ENCODE measurements at places on chromosomes 7 and 10. TPM values are rescaled to one million over a fixed set of nuclear protein-coding genes. Genes with fewer than 3 reads are reported as not detected.

DNA sequence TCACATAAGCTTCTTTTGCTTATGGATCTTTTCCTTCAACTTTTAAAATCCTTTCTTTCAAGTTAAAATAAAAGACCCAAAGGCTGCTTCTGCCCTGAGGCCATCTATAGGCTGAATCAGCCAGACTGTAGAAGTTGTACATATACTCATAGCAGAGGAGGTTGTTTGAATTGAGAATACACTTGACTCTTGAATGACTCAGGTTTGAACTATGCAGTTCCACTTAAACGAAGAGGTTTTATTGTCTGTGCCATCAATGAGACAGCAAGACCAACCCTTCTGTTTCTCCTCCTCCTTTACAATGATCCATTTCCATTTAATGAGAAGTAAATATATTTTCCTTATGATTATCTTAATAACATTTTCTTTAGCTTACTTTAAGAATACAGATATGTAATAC lies 5.8 kb downstream of the ZNF365 start:
- no peaks in the 10 kb centered on the region for H3K27me3 ChIP-seq
- no peak for DNase-seq
- H3K4me3 ChIP-seq, result no peak overlapping the region
- H3K4me1 ChIP-seq, result no peaks in the 10 kb centered on the region

- H3K36me3 ChIP-seq, result peaks cover 3% of the 10 kb centered on the region
- H3K27ac ChIP-seq, result no peak overlapping the region
- no peak overlapping the region for H3K4me3 ChIP-seq
- no peak for DNase-seq
- no peaks in the 10 kb centered on the region for H3K27me3 ChIP-seq
Observed at GRCh38 chr10:118840776-118841468, 86.2 kb upstream of the CACUL1 start.

DNA sequence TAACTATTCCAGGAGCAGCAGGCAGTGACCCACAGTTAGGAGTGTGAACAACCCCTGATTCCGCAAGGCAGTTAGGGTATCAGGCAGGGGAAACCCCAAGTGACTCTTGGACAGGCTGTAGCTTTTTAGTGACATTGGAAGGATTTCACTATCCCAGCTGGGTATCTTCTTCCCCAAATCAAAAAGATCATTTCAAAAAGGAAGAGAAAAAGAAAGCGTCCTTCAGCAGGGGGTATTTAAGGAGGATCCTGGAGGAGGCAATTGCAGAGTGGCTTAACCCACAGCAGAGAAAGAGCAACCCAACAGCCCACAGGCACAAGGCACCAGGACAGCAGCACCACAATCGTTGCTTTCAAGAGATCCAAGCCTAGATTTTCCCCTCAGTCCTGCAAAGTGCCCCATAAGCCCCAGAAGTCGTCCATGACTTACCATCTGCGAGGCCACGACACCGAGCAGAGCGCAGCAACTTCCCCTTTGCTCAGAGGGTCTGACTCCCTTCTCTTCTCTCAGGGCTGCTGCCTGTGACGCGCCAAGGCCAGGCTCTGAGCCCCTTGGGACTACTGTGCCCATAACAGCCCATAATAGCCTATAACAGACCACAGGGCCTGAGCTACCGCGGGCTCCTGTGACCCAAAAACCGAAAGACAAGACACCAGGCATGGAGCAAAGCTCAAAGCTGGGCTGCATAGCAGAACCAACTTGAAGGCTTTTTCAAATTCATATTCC lies 19.8 kb downstream of the PIK3AP1 start:
- no peaks in the 10 kb centered on the region for H3K27me3 ChIP-seq
- no peak overlapping the region for H3K4me3 ChIP-seq
- no peaks in the 10 kb centered on the region for H3K36me3 ChIP-seq
- no peak overlapping the region for H3K27ac ChIP-seq

- peak overlapping the region; percentile 80 for H3K27ac ChIP-seq
- no peaks in the 10 kb centered on the region for H3K27me3 ChIP-seq
- peaks cover 6% of the 10 kb centered on the region for H3K36me3 ChIP-seq
- no peak for DNase-seq
- peaks cover 30% of the 10 kb centered on the region for H3K4me1 ChIP-seq
Observed at GRCh38 chr10:112991888-112992491, 41.9 kb downstream of the TCF7L2 start.

- peak overlapping the region; percentile 93 for H3K4me3 ChIP-seq
- peak overlapping the region; percentile 100 for H3K27ac ChIP-seq
- H3K36me3 ChIP-seq, result peaks cover 39% of the 10 kb centered on the region
- no peak for DNase-seq
- H3K27me3 ChIP-seq, result no peaks in the 10 kb centered on the region
- H3K4me1 ChIP-seq, result peaks cover 25% of the 10 kb centered on the region
Observed at GRCh38 chr7:44580945-44581878, 819 bp downstream of the TMED4 start.

- DNase-seq, result no peak
- H3K4me1 ChIP-seq, result no peaks in the 10 kb centered on the region
- H3K4me3 ChIP-seq, result no peak overlapping the region
Observed at GRCh38 chr7:121077165-121077630, 88.7 kb downstream of the CPED1 start.

DNA sequence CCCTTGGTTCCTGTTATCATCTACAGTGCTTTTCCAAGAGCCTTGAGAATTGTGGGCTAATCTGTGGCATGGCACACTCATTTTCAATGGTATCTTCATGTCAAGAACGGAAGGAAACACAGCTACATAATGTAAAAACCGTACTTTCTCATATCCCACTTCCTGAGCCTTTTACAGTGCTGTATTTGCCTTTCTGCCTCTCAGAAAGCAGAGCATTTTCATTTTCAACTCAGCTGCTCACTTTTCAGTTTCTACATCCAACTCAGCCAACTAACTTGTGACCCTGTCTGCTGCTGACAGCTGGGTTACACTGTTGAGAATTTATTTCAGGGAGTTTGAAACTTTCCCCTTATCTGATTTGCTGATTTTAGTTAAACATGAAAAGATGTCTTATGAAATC lies 875.8 kb upstream of the KCND2 start:
- no peak overlapping the region for H3K4me3 ChIP-seq
- no peak for DNase-seq
- H3K27me3 ChIP-seq, result no peaks in the 10 kb centered on the region
- H3K36me3 ChIP-seq, result no peaks in the 10 kb centered on the region

GRCh38 chr10:103080891-103081581 lies 112.0 kb downstream of the NT5C2 start:
- H3K27me3 ChIP-seq, result no peaks in the 10 kb centered on the region
- H3K4me3 ChIP-seq, result no peak overlapping the region
- H3K4me1 ChIP-seq, result no peaks in the 10 kb centered on the region
- no peak overlapping the region for H3K27ac ChIP-seq

- DNase-seq, result no peak
- H3K4me3 ChIP-seq, result no peak overlapping the region
- H3K4me1 ChIP-seq, result no peaks in the 10 kb centered on the region
- no peak overlapping the region for H3K27ac ChIP-seq
Observed at GRCh38 chr10:107213861-107214260, 49.4 kb upstream of the SORCS1 start.

FBXW4 gene
- total RNA-seq, result 47.3 TPM

CLRN3 gene
- 0.17 TPM for total RNA-seq

- H3K36me3 ChIP-seq, result no peaks in the 10 kb centered on the region
- H3K4me1 ChIP-seq, result no peaks in the 10 kb centered on the region
- no peak for DNase-seq
- H3K4me3 ChIP-seq, result no peak overlapping the region
Observed at GRCh38 chr7:114931656-114932011, 9.7 kb downstream of the MDFIC start.

GRCh38 chr10:78535716-78536218 lies 502.1 kb downstream of the RPS24 start:
- H3K4me3 ChIP-seq, result no peak overlapping the region
- H3K27ac ChIP-seq, result no peak overlapping the region
- no peaks in the 10 kb centered on the region for H3K36me3 ChIP-seq
- no peak for DNase-seq
- H3K27me3 ChIP-seq, result no peaks in the 10 kb centered on the region

DNA sequence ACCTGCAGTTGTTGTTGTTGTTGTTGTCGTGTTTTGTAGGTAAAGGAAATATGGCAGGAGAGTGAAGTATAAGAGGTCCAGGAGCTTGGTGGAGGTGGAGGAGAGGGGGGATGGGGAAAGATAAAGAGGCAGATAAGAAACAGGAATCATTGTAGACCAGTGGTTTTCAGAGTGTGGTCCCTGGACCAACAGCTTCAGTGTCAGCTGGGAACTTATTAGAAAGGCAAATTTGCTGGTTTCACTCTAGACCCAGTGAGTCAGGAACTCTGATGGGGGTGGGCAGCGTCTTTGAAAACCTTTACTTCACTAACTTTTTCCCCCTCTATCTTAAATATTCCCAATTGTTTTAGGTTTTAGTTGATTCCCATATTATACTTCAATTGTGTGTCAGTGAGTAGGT lies 241.5 kb downstream of the AUTS2 start:
- peaks cover 3% of the 10 kb centered on the region for H3K4me1 ChIP-seq
- no peaks in the 10 kb centered on the region for H3K27me3 ChIP-seq
- no peak overlapping the region for H3K27ac ChIP-seq
- no peak overlapping the region for H3K4me3 ChIP-seq
- H3K36me3 ChIP-seq, result no peaks in the 10 kb centered on the region

CYREN gene
- 23.7 TPM for total RNA-seq

NPC1L1 gene
- 0.10 TPM for total RNA-seq

DNA sequence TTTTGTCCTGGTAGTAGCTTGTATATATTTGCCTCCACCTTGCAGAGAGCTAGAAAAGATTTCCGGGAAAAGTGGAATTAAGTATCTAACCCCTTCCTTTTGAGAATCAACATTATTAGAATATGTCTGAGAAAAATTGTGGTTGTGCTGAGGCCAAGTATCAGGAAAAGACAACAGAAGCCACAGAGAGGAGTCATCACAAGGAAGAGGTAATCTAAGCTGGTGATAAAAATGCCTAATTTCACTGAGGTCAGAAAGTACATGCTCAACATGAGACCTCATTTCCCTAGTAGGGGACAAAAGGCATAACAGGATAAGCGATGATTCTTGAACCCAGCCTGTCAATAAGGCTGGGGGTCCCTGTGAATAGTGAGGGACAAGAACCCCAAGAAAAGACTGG lies 97.0 kb upstream of the PDE1C start:
- no peak overlapping the region for H3K27ac ChIP-seq
- DNase-seq, result no peak
- H3K4me3 ChIP-seq, result no peak overlapping the region
- no peaks in the 10 kb centered on the region for H3K36me3 ChIP-seq
- no peaks in the 10 kb centered on the region for H3K27me3 ChIP-seq

- no peak overlapping the region for H3K27ac ChIP-seq
- H3K27me3 ChIP-seq, result no peaks in the 10 kb centered on the region
- no peaks in the 10 kb centered on the region for H3K4me1 ChIP-seq
- no peak for DNase-seq
- H3K36me3 ChIP-seq, result no peaks in the 10 kb centered on the region
- no peak overlapping the region for H3K4me3 ChIP-seq
Observed at GRCh38 chr7:18597754-18598153, 102.2 kb downstream of the HDAC9 start.

DNA sequence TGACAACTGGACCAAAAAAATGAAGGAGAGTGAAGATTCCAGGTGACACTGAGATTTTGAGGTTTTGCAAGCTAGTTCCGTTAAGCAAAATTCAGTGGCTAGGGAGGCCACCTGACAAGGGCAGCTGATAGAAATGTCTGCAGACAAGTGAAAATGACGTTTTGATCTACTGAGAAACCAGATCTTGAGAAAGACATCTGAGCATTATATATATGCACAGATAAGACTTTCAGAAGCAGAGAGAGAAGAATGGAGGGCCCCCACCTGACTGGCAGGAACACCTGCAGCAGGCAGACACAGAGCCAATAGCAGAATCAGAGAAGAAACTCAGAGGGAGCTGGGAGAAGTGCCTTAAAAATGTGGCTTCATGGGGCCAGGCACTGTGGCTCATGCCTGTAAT lies 76.1 kb upstream of the LRGUK start:
- no peaks in the 10 kb centered on the region for H3K4me1 ChIP-seq
- no peaks in the 10 kb centered on the region for H3K36me3 ChIP-seq
- no peak overlapping the region for H3K4me3 ChIP-seq
- DNase-seq, result no peak
